ENCODE measurements at places on chromosomes 6 and 20.
A peak's percentile ranks its signal among the peaks of the same experiment; 100 is the strongest.

- no peak for DNase-seq
Observed at GRCh38 chr6:106216527-106216926, 109.0 kb downstream of the ATG5 start.

DNA sequence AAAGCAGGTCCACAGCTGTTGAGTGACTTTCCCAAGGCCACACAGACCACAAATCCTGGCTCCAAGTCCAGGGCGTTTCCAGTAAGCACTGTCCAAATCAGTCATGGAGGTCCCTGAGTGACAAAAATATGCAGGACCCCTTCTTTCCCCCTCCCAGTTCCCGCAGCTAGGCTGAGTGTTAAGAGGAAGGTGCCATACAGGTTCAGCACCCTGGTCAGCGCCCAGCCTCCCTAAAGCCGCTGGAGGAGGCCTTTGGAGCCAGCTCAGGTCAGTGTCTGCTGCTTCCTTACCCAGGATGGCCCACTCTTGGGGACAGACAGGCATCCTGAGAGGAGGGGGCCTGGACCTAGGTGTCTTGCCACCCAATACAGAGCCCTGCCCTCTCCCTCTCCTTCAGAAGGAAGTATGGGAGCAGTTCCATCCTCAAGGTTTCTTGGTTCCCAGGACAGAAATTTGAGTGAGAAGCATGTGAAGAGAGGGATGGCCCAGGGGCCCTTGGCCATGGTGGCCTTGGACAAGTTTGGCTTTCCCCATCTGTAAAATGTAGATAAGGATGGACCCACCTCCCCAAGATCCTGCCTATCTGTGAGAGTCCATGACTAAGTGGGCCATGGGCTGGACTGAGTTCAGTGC, 13.2 kb downstream of the TMEM74B start:
- no peak for DNase-seq

DNA sequence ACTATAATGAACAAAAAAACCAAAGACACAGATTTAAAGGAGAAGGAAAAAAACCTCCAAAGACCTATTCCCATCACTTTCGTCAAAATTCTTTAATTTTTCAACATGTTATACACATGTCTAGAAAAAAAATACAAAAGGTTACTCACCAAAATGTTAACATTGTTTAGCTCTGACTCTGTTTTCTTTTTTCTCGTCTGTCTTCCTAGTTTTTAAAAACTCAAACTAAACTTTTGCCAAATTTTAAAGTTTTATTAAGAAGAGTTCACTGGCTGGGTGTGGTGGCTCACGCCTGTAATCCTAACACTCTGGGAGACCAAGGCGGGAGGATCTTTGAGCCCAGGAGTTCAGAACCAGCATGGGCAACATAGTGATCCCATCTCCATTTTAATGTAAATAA, 10.8 kb downstream of the MCUR1 start:
- DNase-seq, result no peak

DNA sequence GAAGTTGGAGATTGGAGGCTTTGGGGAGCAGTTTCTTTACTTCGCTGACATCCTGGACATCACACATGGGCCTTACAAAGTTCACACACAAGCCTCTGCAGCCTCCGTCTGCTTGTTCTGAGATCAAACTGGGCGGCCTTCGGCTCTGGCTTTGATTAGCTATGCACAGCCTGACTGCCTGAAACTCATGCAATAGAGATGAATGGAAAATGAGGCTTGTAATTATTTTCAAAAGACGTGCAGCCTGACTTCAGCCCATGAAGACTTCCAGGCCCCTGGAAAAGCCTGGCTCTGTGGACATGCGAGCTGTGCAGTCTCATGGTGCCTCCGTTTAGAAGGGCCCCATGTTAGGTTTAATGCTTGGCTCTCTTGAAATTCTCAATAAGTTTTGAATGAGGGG, 480.5 kb upstream of the SULF2 start:
- no peak for DNase-seq

- DNase-seq, result peak; percentile 84
Observed at GRCh38 chr6:25485821-25486534, 166.0 kb upstream of the SCGN start.

DNA sequence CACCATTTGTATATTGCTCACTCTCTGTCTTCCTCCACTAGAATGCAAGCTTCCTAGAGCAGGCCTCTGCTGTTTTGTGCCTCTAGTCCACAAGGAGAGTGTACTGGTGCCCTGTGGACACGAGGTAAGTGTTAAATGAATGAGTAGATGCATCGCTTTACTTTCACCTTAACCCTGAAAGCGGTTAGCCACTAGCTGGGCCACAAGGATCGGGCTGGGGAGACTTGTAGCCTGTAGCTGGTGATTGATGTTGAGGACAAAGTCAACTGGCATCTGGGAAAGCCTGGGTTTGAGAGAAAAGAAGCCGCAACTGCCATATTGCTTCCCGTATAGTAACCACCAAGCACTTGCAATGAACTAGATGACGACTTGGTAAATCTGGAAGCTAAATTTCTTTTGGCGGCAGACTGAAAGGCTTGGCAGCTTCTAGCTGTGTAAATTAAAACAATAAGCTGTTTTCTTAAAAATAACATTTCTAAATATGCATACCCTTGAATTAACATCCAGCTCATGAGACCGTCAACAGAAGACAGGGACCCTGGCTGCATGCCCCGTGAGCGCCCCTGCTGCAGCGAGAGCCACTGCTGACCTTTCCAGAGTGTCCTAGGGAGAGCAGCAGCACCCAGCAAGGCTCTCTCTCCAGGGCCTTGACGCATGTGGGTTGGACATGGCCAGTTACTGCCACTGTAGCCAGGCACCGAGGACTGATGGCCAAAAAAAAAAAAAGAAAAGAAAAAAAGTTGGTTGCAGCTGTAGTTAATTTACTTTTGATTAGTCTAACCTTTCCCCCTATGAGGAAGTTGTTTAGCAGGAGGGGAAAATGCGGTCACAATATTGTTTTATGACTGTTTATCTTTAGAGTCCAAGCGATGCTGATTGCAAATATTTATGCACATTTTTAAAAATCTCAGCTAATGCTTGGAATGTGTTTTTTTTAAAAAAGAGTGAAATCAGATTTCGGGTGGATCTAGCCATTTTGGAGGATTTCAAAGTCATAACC, 315.1 kb downstream of the TFAP2C start:
- no peak for DNase-seq

DNA sequence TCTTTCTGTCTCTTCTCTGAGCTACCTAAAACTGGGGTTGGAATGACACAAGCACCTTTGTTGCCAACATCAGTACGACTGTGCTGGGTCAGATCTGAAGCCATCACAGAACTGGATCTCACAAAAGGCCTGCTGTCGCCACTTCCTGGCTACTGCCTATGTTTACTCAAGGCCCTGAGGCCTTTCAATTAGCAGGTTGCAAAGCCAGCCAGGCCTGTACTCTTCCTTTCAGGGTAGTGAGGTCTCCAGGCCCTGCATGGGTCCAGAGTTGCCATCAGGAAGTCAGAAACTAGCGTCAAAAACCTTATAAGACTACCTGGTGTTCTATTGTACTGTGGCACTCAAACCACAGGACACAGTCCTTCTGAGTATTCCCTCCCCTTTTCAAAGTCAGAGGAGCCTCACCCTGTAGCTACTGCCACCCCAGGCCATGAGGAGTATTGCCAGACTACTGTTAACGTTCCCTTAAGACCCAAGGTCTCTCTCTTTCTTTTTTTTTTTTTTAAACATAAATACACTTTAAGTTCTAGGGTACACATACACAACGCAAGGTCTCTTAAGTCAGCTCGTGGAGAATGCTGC, 937.4 kb upstream of the GJE1 start:
- no peak for DNase-seq

- DNase-seq, result no peak
Observed at GRCh38 chr20:7193681-7194080, 426.2 kb downstream of the BMP2 start.

GRCh38 chr6:105051941-105052471, 95.1 kb downstream of the LIN28B start:
- DNase-seq, result no peak

Data from NCI-H1092 treated with DMSO at 0.1 percent for 48 hours (cell line).